OCI-LY7 (cell line): ENCODE measurements at places on chromosomes 12 and 14. TPM values are rescaled to one million over a fixed set of nuclear protein-coding genes. Genes with fewer than 3 reads are reported as not detected.

GRCh38 chr12:53577941-53578352 lies 48.2 kb downstream of the ATF7 start:
- DNase-seq = no peak

PRIMA1 gene
- total RNA-seq = not detected in 2 replicates

PTCSC3 gene
- total RNA-seq = not detected in 2 replicates

SLC10A1 gene
- not detected in 2 replicates for total RNA-seq

DNA sequence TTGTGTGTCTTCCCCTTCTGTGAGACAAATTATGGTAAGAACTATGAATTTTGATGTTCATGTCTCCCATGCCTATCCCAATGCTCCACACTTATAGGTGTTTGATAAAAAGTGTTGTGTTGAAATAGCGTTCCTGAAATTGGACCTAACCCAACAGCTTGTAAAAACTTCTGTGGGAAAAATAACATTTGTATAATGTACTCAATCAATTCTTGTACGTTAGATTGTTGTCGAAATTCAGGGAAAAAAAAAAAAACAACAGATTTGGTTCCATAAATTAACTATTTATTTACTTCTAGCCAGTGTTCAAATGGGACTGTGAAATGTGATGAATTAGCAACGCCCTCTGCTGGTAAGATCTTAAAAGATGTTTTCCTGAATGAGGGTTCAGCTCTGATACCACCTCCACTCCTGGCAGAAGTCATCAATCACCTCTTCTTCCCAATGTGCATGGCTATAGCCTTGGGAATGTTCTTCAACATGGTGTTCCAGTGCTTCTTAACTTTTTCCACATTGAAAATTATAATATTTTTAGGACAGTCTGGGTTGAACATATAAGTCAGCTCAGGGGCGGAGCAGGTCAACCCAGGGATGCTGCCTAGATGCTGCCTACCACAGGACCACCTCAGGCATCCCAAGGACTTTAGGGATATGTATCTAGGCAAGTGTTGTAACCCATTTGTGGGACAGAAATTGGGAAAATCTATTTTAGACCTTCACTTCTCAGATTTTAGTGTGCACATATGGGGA lies 170.6 kb downstream of the OTOGL start:
- peak; percentile 38 for DNase-seq

GRCh38 chr12:129195081-129195480 lies 341.8 kb downstream of the GLT1D1 start:
- no peak for DNase-seq

LYZ gene
- 0.29 TPM in 1 of 2 replicates, not detected in the other for total RNA-seq

PLEKHH1 gene
- total RNA-seq = not detected in 2 replicates

A2ML1 gene
- not detected in 2 replicates for total RNA-seq

GPX2 gene
- total RNA-seq = not detected in 2 replicates

DNA sequence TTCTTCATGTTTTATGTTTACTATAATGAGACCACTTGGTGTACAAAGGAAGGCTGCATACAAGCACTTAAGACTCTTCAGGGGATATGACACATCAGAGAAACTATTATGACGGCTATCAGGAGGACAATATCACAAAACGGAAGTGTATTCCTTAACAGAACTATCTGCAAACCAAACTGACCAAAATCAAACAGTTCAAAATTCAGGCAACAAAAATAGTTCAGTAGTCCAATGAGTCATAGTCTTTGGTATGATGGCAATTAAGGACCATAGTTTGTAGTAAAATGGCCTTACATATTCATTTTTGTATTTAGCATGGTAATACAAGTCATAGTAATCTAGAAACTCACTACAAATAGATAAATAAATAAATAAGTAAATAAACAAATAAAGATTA lies 1638.7 kb upstream of the SEL1L start:
- DNase-seq = no peak

DNA sequence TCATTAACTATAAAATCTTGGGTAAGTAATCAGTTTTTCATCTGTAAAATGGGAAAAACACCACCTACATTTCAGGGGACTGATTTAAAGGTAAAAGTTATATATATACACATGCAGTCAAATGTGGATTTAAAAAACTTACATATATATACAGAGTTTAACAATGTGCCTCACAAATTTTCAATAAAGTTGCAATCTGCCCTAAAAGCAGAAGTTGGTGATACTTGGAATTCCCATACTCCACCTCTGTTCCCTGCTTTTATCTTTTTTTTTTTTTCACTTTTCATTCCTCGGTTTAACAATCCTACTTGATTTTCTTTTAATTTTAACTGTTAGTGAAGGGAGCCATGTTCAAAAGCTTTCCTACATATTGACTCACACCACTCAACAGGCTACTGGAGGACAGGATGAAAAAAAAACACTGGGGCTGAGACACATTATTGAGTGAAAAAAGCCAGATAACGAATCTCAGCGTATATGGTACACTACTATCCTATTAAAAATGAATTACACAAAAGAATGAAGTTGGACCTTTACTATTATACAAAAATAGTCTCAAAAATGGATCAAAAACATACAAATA lies 24.3 kb downstream of the SPPL3 start:
- no peak for DNase-seq

GRCh38 chr12:10140001-10140400 lies 10.0 kb upstream of the CLEC7A start:
- DNase-seq = peak; percentile 67

GSC gene
- total RNA-seq = not detected in 2 replicates

AVPR1A gene
- not detected in 2 replicates for total RNA-seq

- DNase-seq = no peak
Observed at GRCh38 chr14:80906946-80907345, 34.6 kb downstream of the CEP128 start.

DNA sequence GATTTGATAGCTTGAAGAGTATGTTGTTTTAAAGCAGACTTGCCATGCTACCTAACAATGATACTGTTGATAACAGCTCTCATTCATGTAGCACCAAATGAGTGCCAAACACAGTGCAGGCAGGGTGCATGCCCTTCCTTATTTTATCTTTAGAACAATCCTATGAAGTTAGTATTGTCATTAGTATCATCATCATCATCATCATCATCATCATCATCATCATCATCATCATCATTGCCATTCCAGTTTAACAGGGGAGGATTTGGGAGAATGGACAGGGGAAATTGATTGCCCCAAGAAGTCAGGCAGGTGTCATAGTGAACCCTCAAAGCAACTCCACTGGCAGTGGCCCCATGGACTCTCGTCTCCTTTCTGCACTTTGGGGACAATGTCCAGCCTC lies 734.9 kb downstream of the VRK1 start:
- DNase-seq = no peak

- DNase-seq = no peak
Observed at GRCh38 chr12:42124764-42125387, 19.8 kb downstream of the GXYLT1 start.

- DNase-seq = no peak
Observed at GRCh38 chr14:61696753-61697318, 1.5 kb downstream of the HIF1A start.
